SW 1271 (cell line): ENCODE measurements at places on chromosomes 16 and 17.

GRCh38 chr16:21037736-21038135 is 112.9 kb downstream of the DNAH3 start:
- DNase-seq = no peak

DNA sequence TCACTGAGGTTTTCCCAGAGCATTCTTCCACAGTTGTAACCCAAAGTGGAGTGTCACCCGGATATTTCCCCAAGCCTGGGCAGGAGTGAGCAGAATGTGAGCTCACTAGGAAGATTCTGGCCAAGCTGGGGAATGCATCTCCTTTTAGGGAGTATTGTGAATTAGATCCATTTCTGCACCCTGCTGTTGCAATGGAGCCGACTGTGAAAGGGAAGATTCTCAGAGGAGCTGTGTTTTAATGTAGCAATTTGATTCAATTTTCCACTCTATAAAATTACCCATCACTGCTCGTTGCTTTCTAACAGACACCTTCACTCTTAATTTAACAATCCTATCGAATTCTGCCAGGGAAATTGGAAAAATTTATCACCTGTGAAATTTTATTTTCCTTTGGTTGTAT is 70.8 kb downstream of the SNX11 start:
- no peak for DNase-seq

DNA sequence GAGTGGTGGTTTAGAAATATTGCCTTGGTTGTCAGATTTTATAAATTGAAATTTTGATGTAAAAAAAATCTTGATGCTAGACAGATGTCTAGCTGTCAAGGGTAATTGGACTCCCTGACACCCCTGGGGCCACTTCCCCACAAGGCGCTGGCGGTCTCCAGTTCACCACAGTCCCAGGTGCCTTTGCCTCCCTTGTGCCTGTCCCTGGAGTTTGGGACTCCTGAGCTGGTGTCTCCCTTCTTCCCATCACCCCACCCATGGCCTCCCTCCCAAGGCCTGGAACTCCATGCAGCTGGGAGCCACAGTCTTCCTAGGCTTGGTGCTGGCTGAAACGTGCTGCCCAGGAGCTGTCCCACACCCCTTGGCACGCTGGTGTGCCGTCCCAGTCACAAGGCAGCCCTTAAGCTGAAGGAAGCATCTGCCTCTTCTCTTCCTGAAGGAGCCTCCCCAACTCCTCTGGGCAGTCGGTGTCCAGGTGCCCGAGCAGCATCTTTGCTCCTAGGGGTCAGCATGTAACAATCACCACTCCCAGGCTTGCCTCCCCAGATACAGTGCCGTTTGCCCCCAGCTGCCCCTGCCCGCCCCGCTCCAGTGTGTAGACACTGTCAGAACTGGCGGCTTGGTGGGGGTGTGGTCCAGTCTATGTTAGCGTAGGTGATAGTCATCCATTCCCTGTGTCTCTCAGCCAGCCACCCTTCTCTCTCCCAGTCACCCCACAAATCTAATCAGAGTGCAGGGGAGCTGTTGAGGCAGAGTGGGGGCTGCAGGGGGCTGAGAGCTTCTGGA is 26.2 kb downstream of the POLR3E start:
- no peak for DNase-seq

GRCh38 chr17:73968680-73969079 is 234.8 kb upstream of the RPL38 start:
- DNase-seq = no peak

GRCh38 chr16:67395105-67395457 is 1.8 kb upstream of the TPPP3 start:
- DNase-seq = no peak

- no peak for DNase-seq
These were observed 55.0 kb downstream of the SNTB2 start for GRCh38 chr16:69241926-69242325.

GRCh38 chr17:28745786-28746411 is 2.1 kb downstream of the TRAF4 start:
- DNase-seq = no peak

GRCh38 chr17:41442739-41443138 is 2.0 kb upstream of the KRT38 start:
- DNase-seq = no peak

GRCh38 chr16:2238838-2239675 is 2.8 kb downstream of the DNASE1L2 start:
- no peak for DNase-seq

DNA sequence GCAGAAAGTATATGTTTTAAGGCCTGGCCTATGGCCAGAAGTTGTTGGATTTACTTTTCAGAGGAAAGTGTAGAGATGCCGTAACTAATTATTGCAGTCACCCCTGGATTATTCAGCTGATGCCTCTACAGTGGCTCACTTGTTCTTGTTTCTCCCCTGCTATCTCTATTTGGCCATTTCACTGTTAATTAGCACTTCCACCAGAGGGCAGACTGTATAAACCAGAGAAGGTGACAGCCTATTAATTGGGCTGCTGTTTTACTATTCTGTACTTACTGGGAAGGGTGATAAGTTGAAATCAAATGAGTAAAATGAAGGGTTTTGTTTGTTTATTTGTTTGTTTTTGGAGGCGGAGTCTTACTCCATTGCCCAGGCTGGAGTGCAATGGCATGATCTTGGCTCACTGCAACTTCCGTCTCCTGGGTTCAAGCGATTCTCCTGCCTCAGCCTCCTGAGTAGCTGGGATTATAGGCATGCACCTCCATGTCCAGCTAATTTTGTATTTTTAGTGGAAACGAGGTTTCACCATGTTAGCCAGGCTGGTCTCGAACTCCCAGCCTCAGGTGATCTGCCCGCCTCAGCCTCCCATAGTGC is 66.0 kb downstream of the CDK12 start:
- DNase-seq = no peak

- peak; percentile 31 for DNase-seq
These were observed 628 bp upstream of the BLMH start for GRCh38 chr17:30292286-30292858.

DNA sequence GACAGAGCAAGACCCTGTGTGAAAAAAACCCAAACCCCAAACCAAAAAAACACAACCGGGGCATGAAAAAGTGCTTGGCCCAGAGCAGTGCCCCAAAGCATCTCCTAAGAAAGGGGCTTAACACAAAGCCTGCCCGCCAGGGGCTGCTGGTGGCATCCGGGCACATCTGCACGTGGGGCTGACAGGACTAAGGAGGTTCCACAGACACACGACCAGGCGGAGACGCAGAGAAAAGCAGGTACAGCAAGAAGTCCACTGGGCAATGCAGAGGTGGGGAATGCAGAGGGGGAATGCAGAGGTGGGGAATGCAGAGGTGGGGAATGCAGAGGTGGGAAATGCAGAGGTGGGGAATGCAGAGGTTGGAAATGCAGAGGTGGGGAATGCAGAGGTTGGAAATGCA is 109.2 kb downstream of the ZNF778 start:
- DNase-seq = no peak

DNA sequence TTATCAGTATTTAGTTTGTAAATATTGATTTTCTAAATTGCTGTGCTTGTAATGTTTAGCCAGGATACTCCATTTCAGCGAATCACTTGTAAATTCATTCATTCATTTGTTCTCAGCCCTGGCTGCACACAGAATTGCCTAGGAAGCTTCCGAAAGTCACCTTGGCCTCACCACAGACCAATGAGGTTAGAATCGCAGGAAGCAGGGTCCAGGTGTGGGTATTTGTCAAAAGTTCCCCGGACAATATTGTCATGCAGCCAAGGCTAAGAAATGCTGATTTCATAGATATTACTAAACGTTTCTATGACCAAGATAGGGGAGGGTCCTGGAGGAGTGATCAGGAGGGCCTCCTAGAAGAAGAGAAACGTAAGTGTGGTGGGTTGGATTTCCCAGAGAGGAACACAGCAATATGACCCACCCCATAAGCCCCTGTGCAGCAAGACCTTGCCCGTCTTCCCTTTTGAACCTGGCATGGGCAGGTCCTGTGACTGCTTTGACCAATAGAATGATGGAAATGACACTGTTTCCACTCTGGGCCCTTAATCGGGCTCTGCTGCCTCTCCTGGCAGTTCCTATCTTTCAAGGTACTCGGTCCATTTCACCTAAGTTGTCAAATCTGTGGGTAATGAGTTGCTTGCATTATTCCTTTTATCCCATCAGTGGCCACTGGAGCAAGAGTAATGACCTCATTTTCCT is 238.7 kb downstream of the FOXL1 start:
- no peak for DNase-seq

DNA sequence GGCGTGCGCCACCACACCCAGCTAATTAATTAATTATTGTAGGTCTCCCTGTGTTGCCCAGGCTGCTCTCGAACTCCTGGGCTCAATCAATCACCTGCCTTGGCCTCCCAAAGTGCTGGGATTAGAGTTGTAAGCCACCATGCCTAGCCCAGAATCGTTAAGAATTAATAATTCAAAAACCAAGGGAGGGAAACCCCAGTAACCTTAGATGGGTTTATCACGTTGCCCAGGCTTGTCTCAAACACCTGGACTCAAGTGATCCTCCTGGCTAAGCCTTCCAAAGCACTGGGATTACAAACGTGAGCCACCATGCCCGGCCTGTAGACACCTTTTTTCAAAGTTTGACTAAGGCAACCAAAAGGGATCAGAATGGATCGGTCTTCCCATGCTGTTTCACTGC is 21.6 kb downstream of the CD300LF start:
- no peak for DNase-seq

DNA sequence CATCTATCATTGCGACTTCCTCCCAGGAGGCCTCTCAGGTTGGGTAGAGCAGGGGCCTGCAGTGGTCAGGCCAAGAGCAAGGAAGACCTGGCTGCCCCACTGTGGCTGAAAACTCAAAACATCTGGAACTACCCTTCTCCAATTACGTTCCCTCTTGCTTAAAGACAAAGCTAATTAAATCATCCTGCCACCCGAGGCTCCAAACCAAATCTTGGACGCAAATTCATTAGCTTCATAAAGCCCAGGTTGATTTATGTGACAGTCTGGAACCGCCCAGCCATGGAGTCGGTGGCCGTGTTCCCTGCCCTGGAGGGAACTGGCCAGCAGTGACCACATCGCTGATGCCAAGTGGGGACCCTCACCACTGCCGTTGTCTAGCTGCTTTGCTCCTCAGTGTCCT is 21.4 kb downstream of the GRIN2C start:
- no peak for DNase-seq

DNA sequence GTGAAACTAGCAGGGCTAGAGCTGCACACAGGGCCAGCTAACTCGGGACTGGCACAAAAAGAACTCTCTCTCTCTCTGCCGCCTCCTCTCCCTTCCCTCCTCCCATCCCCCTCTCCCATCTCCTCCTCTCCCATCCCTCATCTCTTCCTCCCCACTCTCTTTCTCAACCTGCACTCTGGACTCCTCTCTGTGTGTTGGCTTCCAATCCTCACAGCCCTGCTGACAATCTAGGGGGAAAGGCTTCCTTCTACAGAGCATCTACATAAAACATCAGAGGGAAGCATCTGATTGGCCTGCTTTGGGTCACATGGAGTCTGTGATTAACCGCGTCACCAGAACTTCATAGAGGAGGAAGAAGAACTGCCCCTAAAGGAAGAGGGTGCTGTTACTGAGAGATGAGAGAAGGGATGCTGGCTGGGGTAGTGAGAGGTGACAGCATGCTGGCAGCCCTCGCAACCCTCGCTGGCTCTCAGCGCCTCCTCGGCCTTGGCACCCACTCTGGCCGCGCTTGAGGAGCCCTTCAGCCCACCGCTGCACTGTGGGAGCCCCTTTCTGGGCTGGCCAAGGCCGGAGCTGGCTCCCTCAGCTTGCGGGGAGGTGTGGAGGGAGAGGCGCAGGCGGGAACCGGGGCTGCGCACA is 12.8 kb upstream of the ZFP90 start:
- no peak for DNase-seq

DNA sequence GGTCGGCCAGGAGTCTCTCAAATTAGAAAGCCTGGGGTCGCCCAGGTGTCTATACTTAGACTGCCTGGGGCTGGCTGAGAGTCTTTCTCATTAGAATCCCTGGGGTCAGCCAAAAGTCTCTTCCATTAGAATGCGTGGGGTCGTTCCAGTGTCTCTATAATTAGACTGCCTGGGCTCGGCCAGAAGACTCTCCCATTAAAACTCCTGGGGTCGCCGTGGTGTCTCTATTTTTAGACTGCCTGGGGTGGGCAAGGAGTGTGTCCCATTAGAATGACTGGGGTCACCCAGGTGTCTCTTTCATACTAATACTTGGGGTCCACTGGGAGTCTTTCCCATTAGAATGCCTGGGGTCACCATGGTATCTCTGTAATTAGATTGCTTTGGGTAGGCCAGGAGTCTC is 2227.7 kb downstream of the TP53TG3F start:
- no peak for DNase-seq

GRCh38 chr16:62135446-62135845 is 99.2 kb upstream of the CDH8 start:
- DNase-seq = no peak

GRCh38 chr17:40617678-40618240 is 29.9 kb downstream of the SMARCE1 start:
- no peak for DNase-seq

GRCh38 chr17:79051306-79051705 is 23.3 kb upstream of the ENGASE start:
- DNase-seq = no peak

DNA sequence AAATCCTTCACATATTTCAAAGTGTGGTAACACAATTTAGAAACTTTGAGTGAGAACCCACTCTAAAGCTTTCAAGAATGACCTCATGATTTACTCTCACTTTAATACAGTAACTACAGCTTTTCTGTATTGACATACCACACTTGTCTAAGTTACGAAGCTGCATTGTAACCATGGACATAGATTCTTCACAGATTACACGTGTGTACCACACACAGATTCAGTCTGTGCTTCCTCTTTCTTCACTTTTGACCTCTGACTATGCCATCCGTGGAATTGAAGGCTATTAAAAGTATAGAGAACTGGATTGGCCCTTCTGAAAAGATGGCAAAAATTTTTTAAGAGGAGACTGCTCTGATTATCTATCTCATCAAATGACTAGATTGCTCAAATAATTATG is 172.7 kb downstream of the TANC2 start:
- DNase-seq = no peak

- peak; percentile 52 for DNase-seq
These were observed 87.2 kb upstream of the IRX3 start for GRCh38 chr16:54373534-54374520.

GRCh38 chr17:44467108-44467507 is 36.1 kb downstream of the GPATCH8 start:
- no peak for DNase-seq

DNA sequence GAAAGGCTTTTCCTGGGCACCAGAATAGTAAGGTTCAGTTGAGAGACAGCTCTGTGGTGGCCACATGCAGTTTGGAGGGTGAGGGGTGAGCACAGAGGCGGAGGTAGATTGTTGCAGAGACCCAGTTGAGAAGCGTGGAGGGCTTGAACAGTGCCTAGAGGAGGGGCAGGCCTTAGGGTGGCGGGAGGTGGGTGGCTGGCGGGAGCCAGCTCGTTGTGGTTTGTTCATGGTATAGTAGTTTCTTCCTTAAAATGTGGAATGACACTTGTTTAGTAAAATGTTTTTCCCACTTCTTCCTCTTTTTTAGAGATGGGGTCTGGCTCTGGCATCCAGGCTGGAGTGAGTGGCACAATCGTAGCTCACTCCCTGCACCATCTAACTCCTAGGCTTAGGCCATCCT is 14.2 kb downstream of the USP10 start:
- no peak for DNase-seq
